Stimulated activated CD8-positive, alpha-beta memory T cell treated with anti-CD3 and anti-CD28 coated beads, Interleukin-7, amount 100 ng/mL, for 4 hours (primary cell): ENCODE measurements at places on chromosomes 5 and 9.

- no peak for DNase-seq
Observed at GRCh38 chr5:105448271-105448670, 1885.7 kb upstream of the NUDT12 start.

GRCh38 chr5:135218790-135219568 lies 180.1 kb downstream of the MACROH2A1 start:
- no peak for DNase-seq

DNA sequence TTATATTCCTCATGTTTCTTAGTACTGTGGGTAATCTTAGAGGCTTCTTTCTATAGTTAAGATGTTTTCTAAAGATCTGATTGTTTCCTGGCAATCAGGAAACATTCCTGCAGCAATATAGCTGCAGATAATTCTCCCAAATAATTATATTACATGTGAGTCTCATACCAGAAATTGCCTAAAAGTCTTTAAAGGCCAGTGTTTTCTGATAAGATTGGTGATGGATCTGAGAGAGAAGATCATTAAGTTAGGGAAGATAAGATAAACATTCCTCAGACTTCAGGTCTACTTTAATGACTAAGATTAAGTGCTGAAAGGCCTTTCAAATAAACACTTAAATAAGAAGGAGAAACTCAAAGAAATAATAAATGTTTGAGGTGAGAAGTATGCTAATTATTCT lies 107.7 kb upstream of the DAB2 start:
- no peak for DNase-seq

DNA sequence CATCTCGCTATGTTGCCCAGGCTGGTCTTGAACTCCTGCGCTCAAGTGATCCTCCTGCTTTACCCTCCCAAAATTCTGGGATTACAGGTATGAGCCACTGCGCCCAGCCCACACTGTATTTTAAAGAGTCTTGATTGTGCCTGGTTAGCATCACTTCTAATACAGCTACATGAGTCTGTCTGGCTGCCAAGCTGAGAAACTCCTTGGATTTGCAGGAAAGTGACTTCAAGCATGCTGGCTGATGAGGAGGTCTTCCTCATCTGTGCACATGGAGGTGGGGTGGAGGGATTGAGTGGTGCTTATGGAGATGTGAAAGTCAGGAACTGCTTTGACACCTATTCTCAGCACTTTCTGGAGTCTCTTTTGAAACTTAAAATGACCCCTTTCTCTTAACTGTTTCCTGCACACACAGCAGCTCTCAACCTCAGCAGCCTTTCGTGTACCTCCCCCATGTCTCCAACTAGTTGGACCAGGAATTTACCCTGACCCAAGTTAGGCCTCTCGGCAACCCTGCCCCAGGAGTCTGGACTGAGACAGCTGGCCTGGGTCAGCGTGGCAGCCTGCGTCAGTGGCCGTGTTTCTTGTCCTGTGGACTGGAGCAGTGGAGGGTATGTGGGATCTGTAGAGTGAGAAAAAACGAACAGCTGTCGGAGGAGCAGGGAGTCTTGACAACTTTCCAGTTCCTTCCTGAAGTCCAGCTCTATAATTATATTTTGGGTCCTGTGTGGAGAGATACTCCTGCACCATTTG lies 72.5 kb downstream of the ACER2 start:
- DNase-seq = no peak

DNA sequence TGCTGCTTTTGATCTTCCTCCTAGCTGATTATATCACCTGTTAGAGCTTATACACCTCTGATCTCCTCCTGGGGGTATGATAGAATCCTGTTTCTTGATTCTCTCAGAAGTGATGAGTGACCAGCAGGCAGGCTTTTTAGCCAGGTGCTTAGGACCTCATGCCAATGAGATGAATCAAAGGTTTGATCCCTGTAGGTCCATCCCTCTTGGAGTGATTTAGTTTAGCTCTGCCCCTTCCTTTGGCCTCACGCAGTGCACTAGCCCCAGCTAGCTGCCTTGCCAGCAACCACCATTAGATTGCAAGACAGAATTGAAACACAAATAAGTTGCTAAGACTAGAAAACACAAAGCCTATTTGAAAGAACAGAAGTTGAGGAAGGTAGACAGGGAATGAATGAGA lies 84.4 kb downstream of the ZSWIM6 start:
- no peak for DNase-seq

DNA sequence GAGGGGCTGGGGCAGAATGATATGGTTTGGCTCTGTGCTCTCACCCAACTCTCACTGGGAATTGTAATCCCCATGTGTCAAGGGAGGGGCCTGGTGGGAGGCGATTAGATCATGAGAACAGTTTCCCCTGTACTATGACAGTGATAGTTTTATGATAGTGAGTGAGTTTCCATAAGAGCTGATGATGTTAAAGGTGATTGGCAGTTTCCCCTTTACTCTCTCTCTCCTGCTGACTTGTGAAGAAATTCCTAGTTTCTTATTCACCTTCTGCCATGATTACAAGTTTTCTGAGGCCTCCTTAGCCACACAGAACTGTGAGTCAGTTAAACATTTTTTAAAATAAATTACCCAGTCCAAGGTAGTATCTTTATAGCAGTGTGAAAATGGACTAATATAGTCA lies 120.4 kb upstream of the CDH9 start:
- DNase-seq = no peak

- DNase-seq = no peak
Observed at GRCh38 chr5:82480331-82480730, 202.2 kb upstream of the RPS23 start.

- DNase-seq = no peak
Observed at GRCh38 chr5:145478651-145479050, 356.5 kb downstream of the PRELID2 start.

GRCh38 chr9:129759319-129759718 lies 6.5 kb upstream of the PTGES start:
- no peak for DNase-seq

- no peak for DNase-seq
Observed at GRCh38 chr9:130658893-130659698, 5.3 kb upstream of the PRDM12 start.
